Stimulated activated CD4-positive, alpha-beta T cell treated with anti-CD3 and anti-CD28 coated beads, Interleukin-15, amount 100 ng/mL, for 1 hour (primary cell): ENCODE measurements at places on chromosomes 4 and X.

- DNase-seq = no peak
These were observed 187.7 kb downstream of the ENOX2 start for GRCh38 chrX:130715299-130715698.

DNA sequence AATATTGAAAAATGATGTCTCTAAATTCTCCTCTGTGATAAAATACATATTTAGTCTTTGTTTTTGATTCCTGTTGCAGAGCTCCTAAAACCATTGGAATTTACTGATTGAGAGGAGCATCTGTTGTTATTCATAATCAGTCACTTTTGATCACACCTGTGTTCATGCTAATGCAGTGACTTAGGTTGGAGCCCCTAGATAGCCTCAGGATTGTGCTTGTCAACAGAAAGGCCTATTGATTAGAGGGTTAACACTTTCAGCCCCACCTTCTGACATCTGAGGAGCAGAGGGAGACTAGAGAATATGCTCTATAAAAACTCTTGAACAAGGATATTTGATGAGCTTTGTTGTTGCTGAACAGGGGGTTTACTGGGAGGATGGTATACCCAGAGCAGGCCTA lies 409.5 kb upstream of the ADGRL3 start:
- DNase-seq = no peak

GRCh38 chrX:11447418-11447817 lies 154.2 kb downstream of the AMELX start:
- no peak for DNase-seq

DNA sequence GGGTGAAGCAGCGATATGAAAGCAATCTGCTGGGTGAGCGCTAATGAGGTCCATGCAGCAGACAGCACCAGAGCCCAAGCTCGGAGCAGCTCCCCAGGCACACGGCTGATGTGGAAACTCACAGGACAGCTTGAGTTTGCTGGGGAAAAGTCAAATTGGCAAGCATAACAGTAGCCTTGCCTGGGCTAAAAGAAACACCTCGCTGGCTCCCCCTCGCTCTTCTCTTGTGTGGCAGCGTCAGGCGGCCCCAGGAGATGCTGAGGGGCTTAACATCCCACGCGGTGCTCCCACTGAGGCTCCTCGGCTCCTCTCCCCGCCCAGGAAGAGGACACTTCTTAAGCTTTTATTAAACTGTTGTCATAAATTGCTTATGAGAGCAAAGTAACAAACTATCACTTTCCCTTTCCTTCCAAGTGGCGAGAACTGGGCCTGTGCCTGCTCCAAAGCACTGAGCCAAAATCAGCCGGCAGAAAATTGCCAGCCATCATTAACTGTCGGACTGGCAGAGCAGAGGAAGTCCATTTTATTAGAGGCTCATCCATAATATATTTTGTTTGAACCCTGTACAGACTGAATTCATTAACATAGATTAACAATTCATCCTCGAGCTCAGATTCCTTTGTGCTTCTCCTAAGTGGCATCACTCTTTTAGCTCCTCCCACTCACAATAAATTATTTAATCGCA lies 111.4 kb downstream of the TSPAN5 start:
- no peak for DNase-seq

DNA sequence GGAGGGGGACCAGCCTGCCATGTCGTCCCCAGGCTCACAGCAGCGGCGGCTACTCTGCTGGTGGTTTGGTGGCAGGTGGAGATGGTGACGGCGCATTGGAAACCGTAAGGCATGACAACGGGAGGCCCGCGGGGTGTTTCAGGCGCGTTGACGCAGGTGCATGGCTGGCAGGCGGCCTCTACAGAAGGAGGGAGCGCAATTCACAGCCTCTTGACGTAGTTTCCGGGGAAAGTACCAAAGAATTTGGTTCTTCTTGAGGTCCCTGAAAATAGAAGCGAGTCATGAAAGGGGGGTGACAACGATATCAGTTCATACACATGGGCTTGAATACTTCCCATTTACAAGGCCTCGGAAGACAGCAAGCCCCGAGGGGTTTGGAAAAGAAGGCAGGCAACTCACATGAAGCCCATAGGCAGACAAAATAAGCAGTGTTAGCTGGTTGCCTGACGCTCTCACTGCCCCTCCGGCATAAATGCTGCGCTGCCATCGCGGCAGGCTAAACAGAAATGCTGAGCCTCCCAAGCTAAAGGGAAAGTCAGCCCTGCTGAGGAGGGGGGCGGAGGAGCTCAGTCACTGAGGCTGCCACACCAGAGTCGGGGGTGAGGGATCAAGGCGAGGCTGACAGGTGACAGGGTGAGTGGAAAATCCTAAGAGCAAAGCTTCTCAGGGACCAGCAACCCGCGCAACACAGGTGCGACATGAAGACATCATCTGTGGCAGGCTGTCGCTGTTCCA lies 52.3 kb upstream of the PDLIM3 start:
- DNase-seq = peak; percentile 17

DNA sequence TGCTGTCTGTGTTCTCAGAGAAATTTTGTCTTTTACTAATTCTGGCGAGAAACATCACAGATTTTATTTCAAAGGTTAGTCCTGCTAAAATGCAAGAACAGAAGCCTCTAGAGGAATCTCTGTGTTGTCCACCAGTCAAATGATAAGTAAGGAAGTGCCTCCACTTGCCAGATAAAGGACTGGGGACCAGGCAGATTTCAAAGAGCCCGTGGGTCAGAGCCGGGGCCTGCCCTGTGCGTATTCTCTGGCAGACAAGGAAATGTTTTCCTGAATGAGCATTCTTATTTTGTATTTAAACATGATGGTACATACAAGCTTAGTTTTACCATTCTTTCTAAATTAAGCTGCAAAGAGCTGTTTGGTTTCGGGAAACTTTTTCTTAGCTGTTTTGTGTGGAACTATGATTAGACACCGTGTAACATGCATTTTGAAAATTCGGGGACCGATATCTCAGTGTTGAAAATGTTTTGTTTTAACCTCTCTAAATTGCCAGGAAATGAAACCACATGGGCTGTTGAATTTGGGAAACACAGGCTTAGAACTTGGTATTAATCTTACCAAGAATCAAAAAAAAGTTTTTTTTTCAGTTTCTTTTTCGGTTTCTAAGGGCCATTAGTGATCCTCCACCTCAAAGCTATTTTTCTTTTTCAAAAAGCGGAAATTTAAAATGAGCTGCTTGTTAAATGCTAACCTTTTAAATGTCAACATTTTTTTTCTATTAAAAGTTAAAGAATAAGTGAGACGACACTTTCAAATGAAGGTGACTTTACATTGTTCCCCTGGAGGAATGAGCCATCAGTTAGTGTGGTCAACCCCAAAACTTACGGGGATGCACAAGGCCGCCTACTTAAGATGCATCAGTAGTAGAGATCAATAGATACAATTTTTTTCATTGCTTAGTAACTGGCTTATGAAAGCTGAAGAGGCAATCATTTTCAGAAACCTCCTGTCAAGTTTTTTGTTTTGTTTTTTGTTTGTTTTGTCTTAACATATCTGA lies 89.6 kb upstream of the MTM1 start:
- DNase-seq = no peak

- DNase-seq = no peak
These were observed 7.4 kb downstream of the GAB1 start for GRCh38 chr4:143344041-143344440.

- no peak for DNase-seq
These were observed 66.3 kb downstream of the TSPAN7 start for GRCh38 chrX:38627683-38628082.

- DNase-seq = no peak
These were observed 4.7 kb downstream of the NKX1-1 start for GRCh38 chr4:1401409-1402020.

DNA sequence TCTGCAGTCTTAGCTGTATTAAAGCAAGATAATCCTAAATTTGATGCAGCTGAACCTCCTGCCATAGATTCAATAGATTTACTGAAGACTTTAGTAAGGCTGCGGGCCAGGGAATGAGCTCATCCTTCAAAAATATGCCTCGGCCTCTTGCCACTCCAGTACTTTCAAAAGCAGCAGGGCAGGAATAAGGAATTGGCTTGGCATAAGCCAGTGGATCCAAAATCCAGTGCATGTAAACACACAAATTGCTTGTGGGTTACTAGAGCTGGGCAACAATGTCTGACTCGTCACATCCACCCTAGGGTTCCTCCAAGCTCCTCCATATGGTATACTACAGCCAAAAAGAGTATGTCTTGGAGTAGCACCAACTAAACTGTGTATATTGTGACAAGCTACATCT lies 165.0 kb downstream of the AMELX start:
- DNase-seq = no peak

- no peak for DNase-seq
These were observed 329.9 kb downstream of the NAF1 start for GRCh38 chr4:162836773-162837172.

- no peak for DNase-seq
These were observed 92.2 kb upstream of the TRIM2 start for GRCh38 chr4:153112041-153112441.

GRCh38 chr4:167966143-167966542 lies 126.2 kb upstream of the ANXA10 start:
- no peak for DNase-seq
